ENCODE measurements at places on chromosomes 12 and 14. TPM values are rescaled to one million over a fixed set of nuclear protein-coding genes. Genes with fewer than 3 reads are reported as not detected.

The TMEM132C gene
- total RNA-seq = not detected

The PIP4K2C gene
- 22.8 TPM for total RNA-seq

The ACOT4 gene
- total RNA-seq = 0.55 TPM

The GPR84 gene
- 0.39 TPM for total RNA-seq

The KRT71 gene
- not detected for total RNA-seq

The MMP19 gene
- not detected for total RNA-seq

The SOX5 gene
- not detected for total RNA-seq
